CD4-positive, alpha-beta T cell treated with Interleukin-4 for 1 hour (primary cell): ENCODE measurements at places on chromosomes 7 and 10.

- no peak for DNase-seq
Observed at GRCh38 chr10:13915710-13916109, 328.9 kb downstream of the PRPF18 start.

- no peak for DNase-seq
Observed at GRCh38 chr10:97199152-97199551, 13.4 kb upstream of the SLIT1 start.

- no peak for DNase-seq
Observed at GRCh38 chr7:117737926-117738325, 135.3 kb downstream of the CTTNBP2 start.

- no peak for DNase-seq
Observed at GRCh38 chr7:71511361-71511807, 379.4 kb downstream of the GALNT17 start.

DNA sequence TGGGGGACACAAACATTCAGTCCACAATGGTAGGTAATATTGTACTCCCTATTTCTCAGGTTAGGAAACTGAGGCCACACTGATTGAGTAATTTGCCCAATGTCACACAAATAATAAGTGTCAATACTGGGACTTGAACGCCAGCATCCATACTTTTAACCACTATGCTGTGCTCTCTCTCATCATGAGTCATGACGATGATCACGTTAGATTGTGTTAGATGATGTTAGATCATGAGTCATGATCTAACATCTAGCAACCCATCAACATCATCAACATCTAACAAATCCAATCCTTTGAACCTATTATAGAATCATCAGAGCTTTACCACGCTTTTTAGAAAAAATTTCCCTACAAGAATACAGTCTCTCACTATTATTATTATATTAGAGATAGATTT, 28.1 kb upstream of the HERPUD2 start:
- DNase-seq, result peak; percentile 54

DNA sequence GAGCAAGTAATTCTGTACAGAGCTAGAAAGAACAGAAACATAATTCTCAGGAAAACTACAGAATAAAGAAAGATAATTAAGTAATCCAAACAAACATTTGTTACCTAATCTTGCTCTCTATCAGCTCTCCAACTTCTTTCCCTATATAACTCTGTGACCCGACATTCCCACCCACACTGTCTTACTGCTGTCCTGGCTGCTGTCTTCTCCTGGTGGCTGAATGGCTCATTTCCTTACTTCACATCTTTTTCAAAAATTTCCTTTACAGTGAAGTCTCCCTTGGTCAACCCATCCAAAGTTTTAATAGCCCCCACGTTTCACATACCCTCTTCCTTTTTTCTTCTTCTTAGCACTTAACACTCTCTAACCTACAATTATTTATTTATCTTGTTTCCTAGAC, 64.0 kb downstream of the HYCC1 start:
- no peak for DNase-seq

DNA sequence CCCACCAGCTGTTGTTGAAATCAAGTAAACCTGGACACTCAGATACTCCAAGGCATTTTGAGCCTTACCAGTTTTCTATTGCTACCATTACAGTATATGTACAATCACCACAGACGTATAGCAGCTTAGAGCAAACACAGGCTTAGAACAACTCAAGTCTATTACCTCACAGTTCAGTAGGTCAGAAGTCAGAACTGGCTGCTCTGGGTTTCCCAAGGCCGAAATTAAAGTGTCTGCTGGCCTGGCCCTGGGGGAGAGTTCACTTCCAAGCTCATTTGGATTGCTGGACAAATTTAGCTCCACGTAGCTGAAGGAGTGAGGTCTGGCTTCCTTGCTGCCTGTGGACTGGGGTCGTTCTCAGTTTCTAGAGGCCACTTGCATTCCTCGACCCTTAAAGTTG, 260.1 kb upstream of the LRRN3 start:
- no peak for DNase-seq

DNA sequence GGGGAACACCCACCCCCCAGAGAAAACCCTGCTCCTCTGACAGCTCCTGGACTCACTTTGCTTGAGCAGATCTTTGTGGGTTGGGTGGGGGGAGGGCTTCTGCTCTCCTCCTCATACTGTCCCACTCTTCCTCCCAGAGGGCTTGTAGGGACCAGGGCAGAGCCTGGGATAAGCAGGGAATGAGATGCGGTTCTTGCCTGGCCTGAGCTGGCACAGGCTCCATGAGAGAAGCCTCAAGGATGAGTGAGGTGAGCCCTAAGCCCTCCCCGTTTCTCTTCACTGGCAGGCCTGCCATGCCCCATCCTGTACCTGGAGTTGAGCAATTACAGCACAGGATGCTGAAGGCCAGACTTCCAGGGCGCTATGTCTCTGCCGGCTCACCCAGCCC, 134.7 kb downstream of the ADAM12 start:
- no peak for DNase-seq
